ENCODE measurements at places on chromosomes 1 and 21.
A peak's percentile ranks its signal among the peaks of the same experiment; 100 is the strongest.

DNA sequence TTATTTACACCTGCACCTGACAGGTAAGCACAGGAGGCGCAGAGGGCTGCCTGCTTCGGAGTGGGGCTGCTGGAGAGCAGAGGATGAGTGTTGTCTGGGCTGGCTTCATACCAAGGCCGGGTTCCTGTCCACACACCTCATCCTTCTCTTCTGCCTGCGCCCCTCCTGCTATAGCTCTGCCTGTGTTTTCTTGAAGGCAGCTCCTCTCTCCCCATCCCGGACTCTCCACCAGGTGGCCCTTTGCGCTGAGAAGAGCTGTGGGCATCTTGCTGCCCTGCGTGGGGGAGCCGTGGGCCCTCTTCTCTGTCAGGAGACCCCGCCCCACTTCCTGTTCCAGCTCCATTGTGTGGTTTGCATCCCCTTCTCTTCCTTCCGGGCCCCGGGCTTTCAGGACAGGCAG is 35.0 kb downstream of the ARHGEF10L start:
- no peak for DNase-seq

DNA sequence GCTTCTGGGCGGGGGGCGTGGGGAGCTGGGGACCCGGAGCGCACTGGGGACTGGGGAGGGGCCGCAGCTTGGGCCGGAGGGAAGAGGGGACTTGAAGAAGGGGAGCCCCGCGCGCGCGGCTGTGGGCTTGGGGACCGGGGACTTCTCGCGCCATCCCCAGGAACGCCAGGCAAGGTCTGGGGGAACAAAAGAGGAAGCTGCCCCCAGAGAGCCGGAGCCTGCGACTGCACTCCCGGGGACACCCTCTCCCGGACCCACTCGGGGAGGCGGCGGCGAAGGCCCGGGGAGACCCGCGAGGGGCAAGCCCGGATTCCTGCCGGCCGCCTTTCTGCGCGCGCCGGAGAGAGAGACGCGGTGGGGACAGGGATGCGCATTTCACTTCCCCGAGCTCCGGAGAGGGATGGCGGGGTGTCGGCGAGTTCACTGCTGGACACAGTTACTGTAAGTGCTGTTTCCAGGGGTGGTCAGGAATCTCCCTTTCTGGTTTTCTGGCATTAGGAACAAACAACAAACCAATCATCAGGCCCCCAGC is 732 bp downstream of the ABCG1 start:
- DNase-seq, result peak; percentile 38

GRCh38 chr1:147664206-147664605 is 6.1 kb downstream of the ACP6 start:
- DNase-seq, result no peak

GRCh38 chr1:37537378-37537777 is 16.7 kb downstream of the SNIP1 start:
- DNase-seq, result no peak

DNA sequence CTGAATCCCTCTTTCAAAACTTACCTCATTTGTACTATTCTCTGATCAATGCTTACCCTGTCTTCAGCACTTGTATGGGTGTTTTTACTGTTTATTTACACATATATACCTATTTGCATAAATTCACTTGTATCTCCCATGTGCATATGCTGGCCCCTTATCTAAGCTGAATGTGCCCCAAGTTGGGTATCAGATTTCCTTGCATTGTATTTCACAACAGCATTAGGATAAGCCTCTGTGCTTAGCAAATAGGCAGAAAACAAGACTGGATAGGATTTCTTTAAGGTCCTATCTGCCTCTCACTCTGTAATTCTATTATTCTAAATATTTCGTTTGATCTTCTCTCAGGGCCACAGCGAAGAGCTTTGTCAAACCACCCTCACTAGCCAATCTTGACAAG is 45.9 kb upstream of the IPO9 start:
- no peak for DNase-seq

DNA sequence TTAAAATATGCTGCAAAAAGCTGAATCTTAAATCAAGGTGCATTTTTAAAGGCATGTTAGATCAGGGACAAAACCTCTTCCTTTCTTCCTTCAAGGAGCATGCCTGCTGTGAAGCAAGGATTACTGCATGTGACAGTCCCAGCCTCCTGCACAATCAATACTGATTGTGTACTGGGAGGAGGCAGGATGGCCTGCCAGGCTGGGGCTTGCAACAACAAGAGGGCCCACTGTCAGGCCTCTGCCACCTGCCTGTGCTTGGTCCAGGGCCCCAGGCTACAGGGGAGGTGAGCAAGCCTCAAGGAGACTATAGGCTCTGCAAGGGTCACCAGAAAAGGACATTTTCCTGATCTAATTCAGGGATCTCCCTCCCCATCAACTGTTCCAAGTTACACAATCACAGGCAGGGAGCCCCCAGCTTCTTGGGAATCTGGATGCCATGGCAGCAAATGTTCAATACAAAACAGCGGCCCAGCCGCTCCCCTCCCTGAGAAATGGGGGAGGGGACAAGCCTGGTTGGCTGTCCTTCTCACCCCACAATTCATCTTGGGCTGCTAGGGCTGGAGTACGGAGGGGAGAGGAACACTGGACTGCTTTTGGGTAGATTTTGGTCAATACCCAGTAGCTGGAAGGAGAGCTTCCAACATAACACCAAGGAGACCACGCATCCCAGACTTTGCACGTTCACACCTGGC is 76.7 kb downstream of the SSBP3 start:
- no peak for DNase-seq

DNA sequence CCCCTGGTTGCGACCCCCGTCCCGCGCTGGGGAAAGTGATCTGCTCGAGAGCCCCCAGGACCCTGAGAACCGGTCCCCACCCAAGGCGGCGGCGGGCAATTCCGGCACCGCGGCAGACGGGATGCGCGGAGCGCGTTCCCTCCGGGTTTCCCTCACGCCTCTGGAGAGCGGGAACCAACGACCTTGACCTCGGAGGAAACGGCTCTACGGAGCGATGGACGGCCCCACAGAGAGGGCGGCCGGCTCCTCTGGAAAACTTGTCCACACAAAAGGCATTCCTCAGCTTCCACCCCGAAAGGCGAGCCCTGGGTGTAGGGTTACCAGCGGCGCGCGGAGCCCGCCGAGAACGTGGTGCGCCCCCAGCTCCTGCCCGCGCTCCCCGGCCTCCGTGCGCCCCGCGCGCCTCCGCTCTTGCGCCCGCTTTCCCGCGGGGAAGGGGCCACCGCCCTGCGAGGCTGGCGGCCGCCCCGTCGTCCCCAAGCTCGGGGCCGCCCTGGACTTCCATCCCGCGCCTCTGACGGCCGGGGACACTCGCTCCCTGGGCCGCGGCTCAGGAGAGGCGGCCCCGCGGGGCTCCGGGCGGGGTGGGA is 391 bp upstream of the KIAA1614 start:
- DNase-seq, result no peak

DNA sequence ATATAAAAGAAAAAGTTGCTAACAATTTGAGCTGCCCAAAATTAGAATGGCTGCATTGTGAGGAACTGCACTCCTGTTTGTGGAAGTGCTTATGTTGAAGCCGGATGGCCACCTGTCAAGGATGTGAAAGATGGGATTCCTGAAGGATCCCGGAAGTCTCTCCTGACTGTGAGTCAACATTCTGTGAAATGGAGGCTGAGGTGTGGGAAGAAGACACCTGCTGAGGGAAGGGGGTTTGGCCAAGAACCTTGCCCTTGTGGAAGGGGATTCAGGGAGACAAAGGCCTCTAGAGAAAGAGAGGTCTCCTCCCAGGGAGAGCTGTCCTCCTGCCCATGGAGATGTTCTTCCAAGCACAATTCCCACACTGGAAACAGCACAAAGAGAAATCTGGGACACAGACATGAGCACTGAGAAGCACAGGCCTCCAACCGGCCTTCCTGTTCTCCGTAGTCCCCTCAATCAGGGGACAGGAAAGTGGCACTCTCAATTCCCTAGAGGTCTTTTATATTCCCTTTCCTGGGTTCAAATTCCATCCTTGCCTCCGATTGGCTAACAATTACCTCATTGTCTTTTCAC is 70.5 kb downstream of the CD2 start:
- DNase-seq, result no peak

- no peak for DNase-seq
These were observed 22.6 kb downstream of the COL18A1 start for GRCh38 chr21:45427331-45428271.

GRCh38 chr1:19210772-19211549 is 895 bp upstream of the UBR4 start:
- DNase-seq, result no peak

- DNase-seq, result no peak
These were observed 486 bp downstream of the NIPAL3 start for GRCh38 chr1:24415910-24416665.

- no peak for DNase-seq
These were observed 20.4 kb upstream of the GPR88 start for GRCh38 chr1:100517515-100517914.

Data from CD4-positive, alpha-beta T cell (primary cell).